Inflammatory macrophage (primary cell): ENCODE measurements at places on chromosomes 16 and 17.

GRCh38 chr17:78559749-78560368, 17.3 kb downstream of the DNAH17 start:
- DNase-seq, result no peak

GRCh38 chr16:12287796-12288536, 311.4 kb downstream of the SNX29 start:
- DNase-seq, result no peak

DNA sequence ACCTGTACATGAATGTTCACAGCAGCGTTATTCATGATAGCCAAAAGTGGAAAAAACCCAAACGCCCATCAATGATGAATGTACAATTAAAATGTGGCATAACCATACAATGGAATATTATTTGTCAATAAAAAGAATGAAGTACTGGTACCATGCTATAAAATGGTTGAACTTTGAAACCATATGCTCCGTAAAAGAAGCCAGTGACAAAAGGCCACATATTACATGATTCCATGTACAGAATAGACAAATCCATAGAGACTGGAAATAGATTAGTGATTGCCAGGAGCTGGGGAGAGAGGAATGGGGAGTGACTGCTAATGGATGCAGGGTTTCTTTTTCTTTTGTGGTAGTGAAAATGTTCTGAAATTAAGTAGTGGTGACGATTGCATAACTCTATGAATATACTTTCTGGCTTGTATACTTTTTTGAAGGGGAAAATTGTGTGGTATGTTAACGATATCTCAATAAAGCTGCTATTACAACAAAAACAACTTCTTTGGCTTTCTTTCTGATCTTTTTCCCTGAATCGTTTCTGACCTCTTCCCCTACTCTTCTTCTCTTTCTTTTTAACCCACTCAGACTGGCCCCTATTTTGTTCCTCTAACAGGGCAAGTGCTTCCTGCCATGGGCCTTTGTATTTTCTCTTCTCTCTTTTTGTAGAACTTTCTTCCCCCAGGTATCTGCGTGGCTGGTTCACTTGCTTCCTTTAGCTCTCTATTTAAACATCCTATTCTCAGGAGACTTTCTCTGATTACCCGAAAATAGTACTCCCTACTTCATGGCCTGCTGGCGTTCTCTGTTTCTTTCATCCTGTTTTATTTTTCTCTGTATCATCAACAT, 67.9 kb downstream of the FTO start:
- no peak for DNase-seq

DNA sequence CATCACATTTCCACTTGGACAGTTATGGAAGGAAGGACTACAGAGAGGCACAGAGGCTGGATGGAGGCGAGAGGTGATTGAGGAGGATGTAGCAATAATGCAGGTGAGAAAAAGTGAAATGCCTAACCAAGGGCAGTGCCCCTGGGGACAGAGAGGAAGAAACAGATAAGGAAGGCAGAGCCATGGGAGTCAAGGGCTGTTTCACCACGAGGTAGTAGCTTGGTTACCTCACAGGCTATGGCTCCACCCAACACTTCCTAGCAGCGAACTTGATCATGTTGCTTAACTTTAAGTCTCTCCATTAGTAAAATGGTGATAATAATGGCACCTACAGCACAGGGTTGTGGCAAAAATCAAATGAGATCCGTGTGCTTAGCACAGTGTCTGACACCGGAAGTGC, 83.9 kb downstream of the YPEL2 start:
- peak; percentile 67 for DNase-seq

DNA sequence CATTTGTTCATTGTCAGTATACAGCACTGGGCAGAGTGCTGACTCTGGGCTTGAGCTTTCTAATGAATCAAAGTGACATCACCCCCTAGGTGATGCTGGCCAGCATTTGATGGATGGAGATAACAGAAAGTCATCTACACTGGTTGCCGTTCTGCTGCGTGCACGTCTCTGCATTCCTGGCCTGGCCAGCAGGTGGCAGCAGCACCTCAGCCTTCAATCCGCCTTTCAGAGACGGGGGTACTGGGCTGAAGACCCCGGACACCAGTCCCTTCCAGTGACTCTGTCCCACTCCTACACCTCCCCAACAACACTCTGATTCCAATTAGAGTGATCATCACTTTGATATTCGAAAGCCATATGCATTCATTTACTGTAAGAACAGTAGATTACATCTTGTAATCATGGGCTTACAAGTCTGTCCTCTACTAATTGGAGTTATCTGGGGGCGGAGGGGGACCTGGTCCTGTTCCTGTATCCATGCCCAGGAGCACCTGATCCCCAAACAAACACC, 6.0 kb downstream of the CPSF4L start:
- peak; percentile 17 for DNase-seq

GRCh38 chr17:27380551-27380950, 75.7 kb upstream of the KSR1 start:
- no peak for DNase-seq

GRCh38 chr16:52770828-52771227, 223.9 kb upstream of the TOX3 start:
- no peak for DNase-seq

GRCh38 chr16:75550211-75550662, 5.8 kb downstream of the TMEM231 start:
- DNase-seq, result peak; percentile 94

DNA sequence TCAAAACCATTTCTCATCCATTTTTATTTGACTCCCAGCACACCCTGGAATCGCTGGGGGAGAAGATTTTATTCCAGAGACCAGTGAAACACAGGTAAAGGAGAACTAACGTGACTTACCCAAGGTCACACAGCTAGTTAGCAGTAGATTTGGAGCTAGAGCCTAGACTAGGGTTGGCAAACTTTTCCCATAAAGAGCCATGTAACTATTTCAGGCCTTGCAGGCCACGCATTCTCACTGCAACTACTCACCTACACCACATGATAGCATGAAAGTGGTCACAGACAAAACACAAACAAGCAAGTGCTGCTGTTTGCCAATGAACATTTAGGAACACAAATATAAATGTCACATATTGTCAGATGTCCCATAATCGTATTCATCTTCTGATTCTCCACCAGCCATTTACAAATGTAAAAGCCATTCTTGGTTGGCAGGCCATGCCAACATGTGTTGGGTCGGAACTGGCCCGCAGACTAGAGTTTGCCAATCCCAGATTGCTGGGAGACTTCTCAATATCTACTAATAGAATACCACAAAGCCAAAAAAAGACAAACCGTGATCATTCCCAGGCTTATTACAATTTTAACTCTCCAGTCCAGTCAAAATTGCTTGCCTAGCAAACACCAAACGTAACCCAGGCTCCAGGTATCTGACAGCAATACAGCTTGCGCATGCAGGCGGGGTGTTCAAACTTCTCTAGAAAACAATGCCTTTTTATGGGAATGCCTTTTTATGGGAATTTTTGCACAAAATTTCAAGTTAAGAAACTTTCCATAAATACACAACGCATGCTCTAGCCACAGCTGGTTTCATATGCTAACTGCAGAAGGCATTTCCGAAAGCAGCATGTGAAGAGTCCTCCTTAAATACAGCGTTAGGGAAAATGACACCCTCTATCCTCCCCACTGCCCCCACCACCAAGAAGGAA, 20.9 kb downstream of the ZFHX3 start:
- no peak for DNase-seq

DNA sequence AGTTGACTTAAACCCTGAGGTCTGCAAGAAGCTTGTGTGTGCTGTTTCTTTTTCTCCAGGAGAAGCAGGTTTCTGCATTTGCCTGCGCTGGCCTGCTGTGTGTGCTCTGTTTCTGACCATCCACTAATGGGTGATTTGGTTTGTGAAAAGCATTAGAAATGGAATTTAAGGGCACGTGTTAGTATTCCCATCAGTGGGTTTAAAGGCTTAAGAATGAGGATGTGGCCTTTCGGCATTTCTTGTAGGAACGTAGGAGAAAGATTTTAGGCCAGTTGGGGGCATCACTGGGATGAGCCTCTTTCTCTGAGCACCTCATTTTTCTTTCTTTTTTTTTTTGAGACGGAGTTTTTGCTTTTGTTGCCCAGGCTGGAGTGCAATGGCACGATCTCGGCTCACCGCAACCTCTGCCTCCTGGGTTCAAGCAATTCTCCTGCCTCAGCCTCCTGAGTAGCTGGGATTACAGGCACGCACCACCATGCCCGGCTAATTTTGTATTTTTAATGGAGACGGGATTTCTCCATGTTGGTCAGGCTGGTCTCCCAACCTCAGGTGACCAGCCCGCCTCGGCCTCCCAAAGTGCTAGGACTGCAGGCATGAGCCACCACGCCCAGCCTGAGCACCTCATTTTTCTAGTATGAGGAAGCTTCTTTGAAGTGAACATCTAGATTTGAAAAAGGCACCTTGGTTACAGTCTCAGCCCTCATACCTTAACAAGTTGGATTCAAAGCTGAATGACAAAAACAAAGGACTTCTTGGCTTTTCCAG, 110.3 kb downstream of the BANP start:
- DNase-seq, result no peak

GRCh38 chr16:64657316-64658011, 464.4 kb downstream of the CDH11 start:
- no peak for DNase-seq

DNA sequence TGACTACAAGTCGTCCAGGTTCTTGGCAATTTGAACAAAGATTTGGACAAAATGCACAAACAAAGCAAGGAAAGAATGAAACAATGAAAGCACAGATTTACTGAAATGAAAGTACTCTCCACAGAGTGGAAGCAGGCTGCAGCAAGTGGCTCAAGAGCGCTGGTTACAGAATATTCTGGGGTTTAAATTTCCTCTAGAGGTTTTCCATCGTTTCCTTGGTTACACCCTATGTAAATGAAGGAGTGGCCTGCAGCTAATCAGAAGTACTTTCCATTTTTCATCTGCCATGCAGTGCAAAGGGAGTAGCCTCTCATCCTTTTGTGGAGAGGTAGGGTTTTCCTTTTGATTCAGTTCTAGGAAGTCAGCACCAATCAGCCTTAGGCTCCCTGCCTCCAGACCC, 11.8 kb downstream of the STXBP4 start:
- no peak for DNase-seq

DNA sequence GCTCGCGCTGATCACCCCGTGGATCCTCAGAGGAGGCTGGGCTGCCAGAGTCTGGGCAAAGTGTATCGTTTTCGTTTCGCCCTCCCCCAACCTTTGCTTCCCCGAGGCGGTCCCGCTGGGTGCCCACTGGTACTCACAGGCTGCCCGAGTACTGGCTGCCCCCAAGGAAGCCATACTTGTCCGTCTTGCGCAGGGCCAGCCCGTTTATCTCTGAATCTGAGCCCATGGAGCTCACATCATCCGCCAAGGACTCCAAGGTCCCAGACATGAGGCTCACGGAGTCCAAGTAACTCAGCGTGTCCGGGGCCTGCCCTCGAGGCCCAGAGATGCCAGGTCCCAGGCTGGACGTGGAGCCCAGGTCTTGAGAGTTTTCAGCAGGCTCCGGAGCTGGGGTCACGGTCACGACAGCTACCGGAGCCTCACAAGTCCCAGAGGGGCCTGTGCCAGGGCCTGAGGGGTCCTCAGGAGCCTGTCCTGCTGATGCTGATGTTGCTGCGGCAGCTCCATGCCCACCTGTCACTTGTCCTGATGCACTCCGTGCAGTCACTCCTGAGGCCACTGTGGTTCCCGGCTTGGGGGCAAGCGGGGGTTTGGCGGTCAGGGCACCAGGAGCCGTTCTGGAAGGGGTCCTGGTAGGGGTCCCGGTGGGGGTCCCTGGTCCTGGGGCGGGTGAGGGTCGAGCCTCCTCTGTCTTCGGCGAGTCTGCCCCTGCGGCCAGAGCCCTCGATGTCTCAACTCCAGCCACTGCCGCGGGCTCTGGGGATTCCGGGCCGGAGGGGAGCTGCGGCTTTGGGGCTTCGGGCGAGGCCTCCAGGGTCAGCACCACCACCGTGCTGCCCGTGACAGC, 980 bp downstream of the TBC1D10B start:
- DNase-seq, result no peak

DNA sequence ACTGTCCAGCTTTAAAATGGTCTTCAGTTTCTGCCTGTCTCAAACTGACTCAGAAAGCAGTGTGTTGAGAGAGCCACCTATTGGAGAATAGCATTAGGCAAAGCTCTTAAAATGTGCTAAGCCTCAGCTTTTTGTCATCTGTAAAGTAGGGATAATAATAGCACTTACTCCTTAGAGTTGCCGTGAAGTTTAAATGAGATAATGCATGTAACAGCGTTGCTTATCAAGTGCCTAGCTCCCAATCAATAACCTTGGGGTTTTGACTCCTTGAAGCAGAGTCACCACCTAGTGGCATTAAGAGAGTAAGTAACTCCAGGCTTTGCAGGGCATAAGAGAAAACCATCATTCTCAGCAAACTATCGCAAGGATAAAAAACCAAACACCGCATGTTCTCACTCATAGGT, 163.3 kb downstream of the HS3ST2 start:
- DNase-seq, result peak; percentile 1

GRCh38 chr17:78842881-78843565, 2.4 kb upstream of the USP36 start:
- peak; percentile 56 for DNase-seq

DNA sequence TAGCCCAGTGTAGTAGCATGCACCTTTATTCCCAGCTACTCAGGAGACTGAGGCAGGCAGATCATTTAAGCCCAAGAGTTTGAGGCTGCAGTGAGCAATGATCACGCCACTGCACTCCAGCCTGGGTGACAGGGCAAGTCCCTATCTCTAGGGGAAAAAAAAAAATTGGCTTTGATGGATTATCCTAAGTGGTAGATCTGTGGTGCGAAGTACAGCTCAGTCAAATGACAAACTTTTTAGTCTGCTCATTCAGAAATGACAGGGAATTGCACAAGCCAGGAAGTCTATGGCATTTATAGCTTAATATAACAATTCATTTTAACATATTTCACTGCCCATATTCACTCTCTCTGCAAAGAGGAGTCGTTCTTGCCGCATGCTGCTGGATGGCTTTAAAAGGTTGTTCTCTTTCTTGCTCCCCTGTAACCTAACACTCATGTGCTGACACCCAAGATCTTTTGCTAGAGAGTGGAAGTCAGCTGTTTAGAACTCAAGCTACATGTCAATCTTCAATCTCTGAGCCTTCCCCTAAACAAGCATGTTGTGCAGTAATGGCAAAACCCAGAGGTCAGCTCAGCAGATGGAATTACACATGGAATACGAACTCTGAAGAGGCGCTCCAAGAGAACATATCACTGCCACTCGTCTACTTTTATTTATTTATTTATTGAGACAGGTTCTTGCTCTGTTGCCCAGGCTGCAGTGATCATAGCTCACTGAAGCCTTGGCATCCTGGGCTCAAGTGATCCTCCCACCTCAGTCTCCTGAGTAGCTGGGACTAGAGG, 32.8 kb downstream of the RNF157 start:
- no peak for DNase-seq

DNA sequence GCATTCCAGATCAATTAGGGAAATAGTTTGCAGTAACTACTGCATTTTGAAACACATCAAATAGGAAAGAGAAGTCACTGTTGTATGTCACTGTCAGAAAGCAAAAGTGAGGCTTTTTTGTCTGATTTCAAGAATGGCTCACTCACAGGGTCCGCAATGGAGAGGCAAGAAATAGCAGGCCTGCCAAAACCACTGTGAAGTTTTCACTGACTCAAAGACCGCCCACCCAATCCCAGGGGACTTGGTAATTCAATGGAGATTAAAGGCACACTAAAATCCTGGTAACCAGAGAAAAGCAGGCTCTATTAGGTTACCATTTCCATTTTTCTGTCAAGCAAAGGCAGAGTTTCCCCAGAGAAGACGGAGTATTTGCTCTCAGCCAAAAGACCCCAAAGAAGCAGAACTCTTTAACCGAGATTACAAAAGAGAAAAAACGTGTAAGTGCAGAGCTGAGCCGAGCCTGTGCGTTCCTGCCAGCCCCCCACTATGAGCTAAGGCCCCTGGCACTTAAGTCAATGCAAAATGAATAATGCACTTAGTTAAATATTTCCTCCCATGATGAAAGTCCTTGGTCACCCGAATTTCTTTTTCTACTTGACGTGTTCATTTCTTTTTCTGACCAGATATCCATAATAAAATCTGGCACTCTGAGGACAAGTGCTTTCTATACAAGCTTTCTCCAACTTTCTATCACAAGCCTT, 57.0 kb downstream of the FOXL1 start:
- DNase-seq, result no peak
